ENCODE measurements at places on chromosomes 7 and 10. TPM values are rescaled to one million over a fixed set of nuclear protein-coding genes. Genes with fewer than 3 reads are reported as not detected.

COBL gene
- total RNA-seq = not detected

DPYSL4 gene
- total RNA-seq = 5.7 TPM

RAPGEF5 gene
- 0.29 TPM for total RNA-seq

PON1 gene
- total RNA-seq = not detected

NEUROG3 gene
- not detected for total RNA-seq

FAM131B gene
- 1.1 TPM for total RNA-seq

ZNF503 gene
- total RNA-seq = 8.3 TPM

CYTH3 gene
- 27.6 TPM for total RNA-seq

DRGX gene
- not detected for total RNA-seq

CALN1 gene
- not detected for total RNA-seq

PLEKHS1 gene
- total RNA-seq = not detected

PPP1R9A gene
- total RNA-seq = 0.14 TPM

ASAH2 gene
- total RNA-seq = 0.72 TPM

ZNF277 gene
- 22.0 TPM for total RNA-seq

HTR7 gene
- total RNA-seq = 13.5 TPM

CYP2C8 gene
- not detected for total RNA-seq

ZC3HAV1 gene
- total RNA-seq = 23.0 TPM

CYP26C1 gene
- total RNA-seq = not detected

SYNPO2L gene
- 0.43 TPM for total RNA-seq

PHTF2 gene
- 55.5 TPM for total RNA-seq

SYT15B gene
- 1.3 TPM for total RNA-seq

TSC22D4 gene
- 35.5 TPM for total RNA-seq

TLX1 gene
- total RNA-seq = not detected

UCN3 gene
- not detected for total RNA-seq

GSTO2 gene
- total RNA-seq = 0.22 TPM

TRPV5 gene
- not detected for total RNA-seq

Data from placental pericyte (primary cell).